ENCODE measurements at places on chromosomes 13 and 19.
A peak's percentile ranks its signal among the peaks of the same experiment; 100 is the strongest.

- DNase-seq, result no peak
Measured at GRCh38 chr13:110921695-110922094, 6.8 kb upstream of the ANKRD10 start.

DNA sequence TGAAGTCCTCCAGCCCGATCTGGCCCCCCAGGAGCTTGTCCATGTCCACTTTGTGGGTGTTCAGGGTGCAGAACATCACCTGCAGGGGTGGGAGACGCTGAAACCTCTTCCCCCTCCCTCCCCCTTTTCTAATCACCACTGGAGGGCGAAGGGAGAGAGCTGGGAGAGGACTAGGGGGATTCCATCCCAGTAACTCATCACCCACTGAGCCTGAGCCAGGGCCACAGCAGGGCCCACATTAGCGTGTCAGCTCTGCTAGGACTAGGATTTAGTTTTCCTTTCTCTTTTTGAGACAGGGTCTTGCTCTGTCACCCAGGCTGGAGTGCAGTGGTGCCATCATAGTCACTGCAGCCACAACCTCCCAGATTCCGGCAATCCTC, 5.5 kb upstream of the PTGER1 start:
- no peak for DNase-seq

DNA sequence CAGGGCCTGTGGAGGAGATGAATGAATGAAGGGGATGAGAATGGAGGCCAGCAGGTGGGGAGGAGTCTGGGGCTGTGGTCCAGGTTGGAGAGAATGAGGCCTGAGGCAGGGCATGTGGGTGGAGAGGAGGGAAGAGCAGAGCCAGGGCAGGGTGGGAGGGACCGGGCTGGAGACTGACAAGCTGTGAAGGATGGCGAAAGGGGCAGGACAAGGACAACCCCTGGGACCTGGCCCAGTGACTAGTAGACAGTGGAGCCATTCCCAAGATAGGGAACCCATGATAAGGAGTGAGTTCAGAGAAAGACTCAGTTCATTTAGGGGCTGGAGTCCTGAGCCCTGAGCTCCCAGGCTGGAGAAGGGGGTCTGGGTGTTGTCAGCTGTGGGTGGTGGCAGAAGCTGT, 3.0 kb downstream of the PTH2 start:
- no peak for DNase-seq

DNA sequence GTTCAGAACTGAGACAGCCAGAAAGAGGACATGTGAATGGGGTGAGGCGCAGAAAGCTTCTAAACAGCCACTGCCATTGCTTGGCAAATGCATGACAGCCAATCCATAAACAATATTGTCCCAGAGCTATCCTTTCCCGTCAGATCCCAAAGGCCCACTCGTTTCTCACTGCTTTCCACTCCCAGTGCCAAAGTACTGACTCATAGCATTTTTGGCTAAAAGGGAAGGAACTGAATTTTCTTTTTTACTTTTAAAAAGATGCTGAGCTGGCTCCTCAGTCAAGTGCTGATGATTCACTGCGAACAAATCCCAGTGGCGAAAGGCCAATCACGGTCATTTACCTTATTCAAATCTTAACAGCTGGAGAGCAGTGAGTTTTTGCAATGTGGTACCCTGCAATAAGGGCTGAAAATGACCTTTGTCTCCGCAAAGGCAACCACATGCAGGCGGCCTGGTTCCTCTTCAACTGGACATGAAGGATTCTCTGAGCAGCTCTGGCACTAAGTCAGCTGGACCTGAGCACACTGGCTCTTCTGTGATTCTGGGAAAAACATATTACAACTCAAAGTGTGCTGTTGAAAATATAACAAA, 151.7 kb downstream of the DCLK1 start:
- no peak for DNase-seq

- DNase-seq, result no peak
Measured at GRCh38 chr13:109447667-109448066, 338.7 kb downstream of the IRS2 start.

- no peak for DNase-seq
Measured at GRCh38 chr19:2242092-2242537, 5.5 kb downstream of the SF3A2 start.

GRCh38 chr19:53978975-53979801, 12.2 kb upstream of the CACNG6 start:
- no peak for DNase-seq

- DNase-seq, result no peak
Measured at GRCh38 chr19:13001166-13001501, 5.9 kb downstream of the NFIX start.

- DNase-seq, result no peak
Measured at GRCh38 chr19:45528149-45528743, 21.0 kb downstream of the VASP start.

DNA sequence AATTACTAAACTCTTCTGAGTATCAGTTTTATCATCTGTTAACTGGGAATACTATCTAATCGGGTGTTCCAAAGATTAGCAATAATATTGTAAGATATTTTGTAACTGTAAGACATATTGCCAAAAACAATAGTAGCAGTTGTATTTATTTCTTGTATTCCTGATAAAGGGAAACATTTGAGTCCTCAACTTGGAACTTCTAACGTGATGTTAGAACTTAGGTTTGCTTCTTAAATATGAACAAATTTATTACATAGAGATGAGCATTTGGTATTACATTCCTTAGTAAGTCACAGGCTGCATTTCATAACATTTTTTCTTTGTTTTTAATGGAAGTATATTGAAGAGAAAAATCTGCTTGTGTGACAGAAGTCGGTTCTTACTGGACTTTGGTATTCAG, 225.3 kb downstream of the NALCN start:
- DNase-seq, result no peak

- no peak for DNase-seq
Measured at GRCh38 chr19:50741179-50741933, 18.2 kb downstream of the CLEC11A start.

DNA sequence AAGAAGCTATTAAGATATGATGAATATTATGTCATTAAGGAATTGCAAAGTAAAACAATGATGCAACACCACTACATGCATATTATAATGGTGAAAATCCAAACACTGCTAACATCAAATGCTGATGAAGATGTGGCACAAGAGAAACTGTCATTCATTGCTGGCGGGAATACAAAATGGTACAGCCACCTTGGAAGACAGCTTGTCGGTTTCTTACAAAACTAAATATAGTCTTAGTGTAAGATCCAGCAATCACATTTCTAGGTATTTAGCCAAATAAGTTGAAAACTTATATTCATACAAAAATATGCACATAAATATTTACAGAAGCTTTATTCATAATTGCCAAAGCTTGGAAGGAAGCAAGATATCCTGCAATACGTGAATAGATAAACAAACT, 114.9 kb upstream of the EDNRB start:
- DNase-seq, result no peak

- DNase-seq, result no peak
Measured at GRCh38 chr19:32067685-32068084, 277.7 kb upstream of the ZNF507 start.

GRCh38 chr19:32750441-32751055, 31.0 kb downstream of the TDRD12 start:
- no peak for DNase-seq

- no peak for DNase-seq
Measured at GRCh38 chr13:41426047-41426446, 31.3 kb upstream of the RGCC start.

GRCh38 chr13:22102271-22102670, 431.4 kb downstream of the FGF9 start:
- no peak for DNase-seq

DNA sequence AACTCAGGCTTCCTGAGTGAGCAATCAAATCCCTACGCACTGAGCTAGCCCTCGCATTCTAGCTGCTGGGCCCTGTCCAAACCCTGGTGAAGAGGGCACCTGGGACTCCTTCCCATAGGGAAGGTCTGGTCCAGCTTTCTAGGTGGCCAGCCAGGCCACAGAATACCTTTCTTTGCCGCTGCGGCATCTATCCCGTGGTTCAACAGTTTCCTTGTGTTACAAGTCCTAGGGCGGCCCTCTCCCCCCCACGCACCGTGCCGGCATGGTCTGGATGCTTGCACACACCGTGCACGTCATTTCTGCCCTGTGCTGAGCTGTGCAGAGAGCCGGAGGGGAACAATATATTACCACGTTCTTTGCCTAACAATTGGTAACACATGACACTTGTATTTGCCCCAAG, 164.6 kb upstream of the TSHZ3 start:
- no peak for DNase-seq

DNA sequence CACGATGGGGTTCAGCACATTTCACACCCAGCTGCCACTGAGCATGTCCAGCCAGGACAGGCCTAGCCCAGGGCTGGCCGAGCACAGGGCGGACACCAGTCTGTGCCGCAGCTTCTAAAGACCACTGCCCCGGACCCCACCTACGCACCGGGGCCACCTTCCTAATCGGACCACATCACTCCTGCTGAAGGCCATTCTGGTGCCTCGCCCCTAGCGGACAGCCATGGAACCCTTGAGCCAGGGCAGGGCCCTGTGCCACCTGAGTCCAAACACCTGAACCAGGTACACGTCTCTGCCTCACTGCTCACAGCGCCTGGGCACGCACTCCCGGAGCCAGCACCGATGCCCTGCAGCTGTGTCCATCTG, 8.4 kb upstream of the C13orf46 start:
- DNase-seq, result no peak

DNA sequence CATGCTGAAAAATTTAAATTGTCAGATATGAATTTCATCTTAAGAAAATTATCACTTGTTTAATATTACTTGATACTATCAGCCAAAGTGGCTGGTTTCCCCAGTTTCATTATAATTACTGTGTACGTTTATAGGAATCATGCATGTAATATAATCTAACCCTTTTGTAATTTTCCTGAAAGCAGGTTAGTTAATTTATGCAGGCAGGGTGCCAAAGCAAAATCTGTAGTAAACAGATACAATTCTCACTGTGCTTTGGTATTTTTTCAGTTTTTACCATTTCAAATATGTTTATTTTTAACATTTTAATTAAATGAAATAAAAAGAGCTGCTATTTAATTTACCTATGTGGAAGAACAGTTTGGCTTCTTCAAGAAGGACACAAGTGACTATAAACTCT, 1227.5 kb upstream of the MIR17HG start:
- DNase-seq, result no peak

DNA sequence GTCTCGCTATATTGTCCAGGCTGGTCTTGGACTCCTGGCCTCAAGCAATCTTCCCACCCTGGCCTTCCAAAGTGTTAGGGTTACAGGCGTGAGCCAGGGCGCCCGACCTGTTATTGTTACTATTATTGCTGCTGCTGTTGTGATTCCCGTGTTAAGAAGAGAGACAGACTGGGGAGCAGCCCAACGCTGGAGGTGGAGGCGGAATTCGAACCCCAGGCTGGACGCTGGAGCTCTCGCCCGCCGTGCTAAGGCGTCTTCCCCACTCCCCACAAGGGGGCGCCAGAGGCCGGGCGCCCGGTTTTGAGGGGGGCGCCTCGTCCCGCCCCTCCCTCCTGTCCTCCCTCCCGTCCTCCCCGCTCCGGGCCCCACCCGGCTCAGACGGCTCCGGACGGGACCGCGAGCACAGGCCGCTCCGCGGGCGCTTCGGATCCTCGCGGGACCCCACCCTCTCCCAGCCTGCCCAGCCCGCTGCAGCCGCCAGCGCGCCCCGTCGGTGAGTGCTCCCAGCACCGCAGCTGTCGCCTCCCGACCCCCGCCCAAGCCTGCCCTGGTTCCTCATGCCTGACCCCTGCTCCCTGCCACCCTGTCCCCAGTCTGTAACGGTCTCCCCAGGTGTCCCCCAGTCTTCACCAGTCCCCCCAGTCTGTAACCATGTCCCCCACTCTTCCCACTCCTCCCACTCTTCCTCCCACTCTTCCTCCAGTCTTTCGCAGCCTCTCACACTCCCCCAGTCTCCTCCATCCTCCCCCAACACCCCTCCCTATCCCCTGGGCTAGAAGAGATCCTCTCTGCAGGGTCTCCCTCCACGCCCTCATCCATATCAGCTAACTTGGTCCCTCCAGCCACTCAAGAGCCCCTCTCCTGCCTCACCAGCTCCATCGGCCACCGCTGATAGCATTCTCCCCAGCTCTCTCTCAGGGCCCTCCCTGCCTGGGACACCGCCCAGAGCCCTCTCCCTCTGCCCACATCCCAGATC, at the start of gene EHD2:
EHD2 (plus strand) TSS at position 377 of the 976 bp plus-strand sequence. CDS start 3,191 bp downstream, outside the sequence.
- peak; percentile 16 for DNase-seq

- no peak for DNase-seq
Measured at GRCh38 chr13:36430247-36431203, 1.8 kb upstream of the CCNA1 start.

DNA sequence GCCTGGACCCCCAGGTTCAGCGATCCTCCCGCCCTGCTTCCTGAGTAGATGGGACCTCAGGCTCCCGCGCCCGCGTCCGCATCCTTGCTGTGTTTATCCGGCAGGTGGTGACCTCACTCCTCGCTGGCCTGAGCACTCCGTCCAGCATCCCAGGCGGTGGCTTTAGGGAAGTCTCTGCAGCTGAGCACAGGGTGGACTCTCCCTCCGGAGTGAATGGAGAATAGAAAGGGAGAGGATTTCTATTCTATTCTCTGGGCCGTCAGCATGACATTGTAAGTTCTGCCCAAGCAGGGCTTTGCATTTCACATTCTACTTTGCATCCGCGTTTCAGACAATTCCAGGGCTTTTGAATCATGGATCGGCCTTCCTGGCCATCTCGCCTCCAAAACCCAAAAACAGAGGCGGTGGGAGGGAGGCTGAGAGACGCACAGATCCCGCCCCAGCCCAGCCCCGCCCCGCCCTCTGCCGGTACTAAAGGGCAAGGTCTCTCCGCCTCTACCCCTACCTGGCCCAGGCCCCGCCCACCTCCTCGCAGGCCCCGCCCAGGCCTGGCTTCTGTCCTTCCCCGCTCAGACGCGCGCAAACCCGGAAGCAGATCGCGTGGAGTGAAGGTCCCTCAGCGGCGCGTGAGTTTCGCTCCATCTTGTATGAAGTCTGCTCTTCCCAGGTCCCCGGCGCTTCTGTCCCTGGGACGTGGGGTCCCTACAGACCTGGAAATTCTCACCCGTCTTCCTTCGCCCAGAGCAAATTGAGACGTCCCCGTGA, at the start of gene ZNF525:
ZNF525 (plus strand) TSS at position 572 of the 765 bp plus-strand sequence. CDS start 6,577 bp downstream, outside the sequence.
- DNase-seq, result peak; percentile 96

GRCh38 chr19:16222806-16223205, 25.1 kb downstream of the AP1M1 start:
- no peak for DNase-seq

DNA sequence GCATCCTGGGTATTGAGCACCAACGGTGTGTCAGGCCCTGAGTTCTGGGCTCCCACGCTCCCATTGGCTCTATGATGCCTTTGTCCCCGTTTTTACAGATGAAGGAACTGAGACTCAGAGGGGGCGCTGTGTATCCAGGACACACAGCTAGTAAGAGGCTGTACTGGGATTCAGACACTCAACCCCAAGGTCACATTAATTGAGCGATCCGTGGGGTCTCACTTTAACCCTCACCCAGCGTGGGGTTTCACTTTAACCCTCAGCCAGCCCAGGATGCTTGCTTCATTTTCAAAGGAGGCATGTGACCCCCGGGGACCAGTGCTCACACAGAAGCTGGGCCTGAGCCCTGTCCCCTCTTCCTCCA, 42.6 kb downstream of the CYP4F22 start:
- DNase-seq, result no peak

- DNase-seq, result no peak
Measured at GRCh38 chr13:85074543-85075313, 724.5 kb downstream of the SLITRK6 start.

- DNase-seq, result no peak
Measured at GRCh38 chr13:23496255-23496654, 62.8 kb upstream of the SACS start.

GRCh38 chr13:52932649-52933048, 84.2 kb upstream of the PCDH8 start:
- DNase-seq, result no peak

All from CD4-positive, alpha-beta T cell treated with Interleukin-6 at 100 ng/mL for 8 hours (primary cell).